ENCODE measurements at places on chromosomes 7 and 10.

DNA sequence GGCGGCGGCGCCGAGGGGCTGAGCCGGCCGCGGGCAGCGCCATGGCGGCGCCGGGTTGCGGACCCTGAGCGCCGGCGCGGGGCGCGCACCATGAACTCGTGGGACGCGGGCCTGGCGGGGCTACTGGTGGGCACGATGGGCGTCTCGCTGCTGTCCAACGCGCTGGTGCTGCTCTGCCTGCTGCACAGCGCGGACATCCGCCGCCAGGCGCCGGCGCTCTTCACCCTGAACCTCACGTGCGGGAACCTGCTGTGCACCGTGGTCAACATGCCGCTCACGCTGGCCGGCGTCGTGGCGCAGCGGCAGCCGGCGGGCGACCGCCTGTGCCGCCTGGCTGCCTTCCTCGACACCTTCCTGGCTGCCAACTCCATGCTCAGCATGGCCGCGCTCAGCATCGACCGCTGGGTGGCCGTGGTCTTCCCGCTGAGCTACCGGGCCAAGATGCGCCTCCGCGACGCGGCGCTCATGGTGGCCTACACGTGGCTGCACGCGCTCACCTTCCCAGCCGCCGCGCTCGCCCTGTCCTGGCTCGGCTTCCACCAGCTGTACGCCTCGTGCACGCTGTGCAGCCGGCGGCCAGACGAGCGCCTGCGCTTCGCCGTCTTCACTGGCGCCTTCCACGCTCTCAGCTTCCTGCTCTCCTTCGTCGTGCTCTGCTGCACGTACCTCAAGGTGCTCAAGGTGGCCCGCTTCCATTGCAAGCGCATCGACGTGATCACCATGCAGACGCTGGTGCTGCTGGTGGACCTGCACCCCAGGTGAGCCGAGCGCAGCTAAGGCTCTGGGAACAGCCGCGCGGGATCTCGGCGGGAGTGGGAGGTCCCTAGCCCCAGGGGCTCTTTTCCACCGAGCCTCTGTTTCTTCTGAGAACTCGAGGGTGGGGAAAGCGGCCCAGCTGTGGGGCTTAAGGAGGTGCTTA lies at the start of gene GPR26:
TSS of gene GPR26 (plus strand) at position 38 of the 919 bp plus-strand sequence. CDS start at position 91, 53 bp downstream.
- no peak for DNase-seq

GRCh38 chr10:77041636-77042258 lies 595.9 kb downstream of the KCNMA1 start:
- no peak for DNase-seq

DNA sequence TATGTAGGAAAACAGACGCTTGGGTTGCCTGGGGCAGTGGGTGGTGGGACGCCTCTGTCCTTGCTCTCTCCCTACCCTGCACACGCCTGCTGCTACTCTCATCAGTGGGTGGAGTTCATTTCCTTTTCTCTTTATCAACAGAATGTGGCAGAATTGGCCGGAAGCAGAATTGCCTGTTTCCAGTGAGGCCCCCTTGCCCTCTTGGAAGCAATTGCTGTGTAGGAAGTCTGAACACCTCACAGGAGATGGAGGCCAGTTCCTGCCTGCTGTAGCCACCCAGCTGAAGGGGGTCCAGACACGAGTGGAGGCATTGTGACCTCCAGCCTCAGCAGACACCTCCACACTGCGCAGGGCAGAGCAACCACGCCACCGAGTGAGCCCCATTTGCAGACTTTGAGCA lies 331.6 kb upstream of the ZNF32 start:
- no peak for DNase-seq

DNA sequence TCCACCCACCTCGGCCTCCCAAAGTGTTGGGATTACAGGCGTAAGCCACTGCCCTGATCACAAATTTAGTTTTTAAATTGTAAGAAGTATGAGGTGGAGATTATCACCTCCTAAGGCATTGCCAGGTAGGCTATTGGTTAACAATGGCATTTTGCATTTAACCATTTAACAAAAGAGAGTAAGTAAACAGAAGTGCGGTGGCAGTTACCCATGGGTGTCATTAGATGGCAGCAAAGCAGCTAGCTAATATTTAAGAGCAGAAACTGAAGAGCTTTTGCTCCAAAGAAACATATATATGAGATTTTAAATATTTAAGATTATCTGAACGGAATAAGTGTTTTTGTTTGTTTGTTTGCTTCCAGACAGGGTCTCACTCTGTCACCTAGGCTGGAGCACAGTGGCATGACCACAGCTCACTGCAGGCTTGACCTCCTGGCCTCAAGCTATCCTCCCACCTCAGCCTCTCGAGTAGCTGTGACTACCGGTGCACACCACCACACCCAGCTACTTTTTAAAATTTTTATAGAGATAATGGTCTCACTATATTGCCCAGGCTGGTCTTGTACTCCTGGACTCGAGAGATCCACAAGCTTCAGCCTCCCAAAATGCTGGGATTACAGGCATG lies 325.5 kb upstream of the C7orf33 start:
- no peak for DNase-seq

- no peak for DNase-seq
Observed at GRCh38 chr7:81267508-81267907, 348.7 kb upstream of the SEMA3C start.

GRCh38 chr10:74828946-74829345 lies 2.5 kb downstream of the KAT6B start:
- DNase-seq, result no peak

DNA sequence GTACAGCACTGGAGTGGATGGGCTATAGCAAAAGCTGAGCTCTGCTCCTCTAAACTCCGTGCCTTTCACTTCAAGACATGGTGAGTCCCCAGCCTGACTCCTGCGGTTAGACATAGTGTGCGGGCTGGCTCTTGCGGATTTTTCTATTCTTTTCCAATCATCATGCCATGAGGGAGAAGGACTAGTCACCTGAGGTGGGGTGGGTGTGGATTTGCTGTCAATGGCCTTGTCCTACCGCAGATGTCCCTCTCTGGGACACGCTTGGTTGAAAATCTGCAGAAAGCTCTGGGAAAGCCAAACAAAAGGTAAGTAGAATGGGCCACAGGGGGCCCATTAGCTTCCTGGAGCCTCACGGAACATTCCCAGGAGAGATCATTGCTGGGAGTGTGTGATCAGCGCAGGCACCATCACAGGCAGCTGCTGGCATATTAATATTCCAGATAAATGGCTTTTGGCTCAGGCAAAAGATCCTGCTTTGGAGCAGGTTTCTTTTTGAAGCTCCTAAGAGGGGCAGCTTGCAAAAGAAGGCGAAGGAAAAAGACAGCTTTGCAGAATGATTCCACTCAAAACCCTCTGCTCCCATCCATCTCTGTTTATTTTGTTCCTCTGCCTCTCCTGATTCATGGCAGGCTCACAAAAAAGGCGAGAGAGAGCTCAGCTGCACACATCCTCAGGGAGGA lies 509.0 kb upstream of the ZMIZ1 start:
- no peak for DNase-seq

DNA sequence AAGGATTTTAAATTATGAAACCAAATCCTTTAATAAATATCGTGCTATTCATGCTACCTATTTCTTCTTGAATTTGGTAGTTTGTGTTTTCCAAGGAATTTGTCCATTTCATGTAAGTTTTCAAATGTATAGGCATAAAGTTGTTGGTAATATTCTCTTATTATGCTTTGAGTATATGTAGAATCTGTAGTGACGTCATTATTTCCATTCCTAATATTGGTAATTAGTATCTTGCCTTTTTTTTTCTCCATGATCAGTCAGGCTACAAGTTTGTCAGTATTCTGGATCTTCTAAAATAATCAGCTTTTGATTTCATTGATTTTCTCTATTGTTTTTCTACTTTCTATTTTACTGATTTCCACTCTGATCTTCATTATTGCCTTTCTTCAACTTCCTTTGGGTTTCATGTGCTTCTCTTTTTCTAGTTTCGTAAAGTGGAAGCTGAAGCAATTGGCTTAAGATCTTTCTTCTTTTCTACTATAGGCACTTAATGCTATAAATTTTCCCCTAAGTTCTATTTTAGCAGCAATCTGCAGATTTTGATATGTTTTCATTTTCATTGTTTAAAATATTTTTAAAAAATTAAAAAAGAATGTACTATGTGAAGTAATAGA lies 156.5 kb upstream of the HDAC9 start:
- DNase-seq, result no peak

DNA sequence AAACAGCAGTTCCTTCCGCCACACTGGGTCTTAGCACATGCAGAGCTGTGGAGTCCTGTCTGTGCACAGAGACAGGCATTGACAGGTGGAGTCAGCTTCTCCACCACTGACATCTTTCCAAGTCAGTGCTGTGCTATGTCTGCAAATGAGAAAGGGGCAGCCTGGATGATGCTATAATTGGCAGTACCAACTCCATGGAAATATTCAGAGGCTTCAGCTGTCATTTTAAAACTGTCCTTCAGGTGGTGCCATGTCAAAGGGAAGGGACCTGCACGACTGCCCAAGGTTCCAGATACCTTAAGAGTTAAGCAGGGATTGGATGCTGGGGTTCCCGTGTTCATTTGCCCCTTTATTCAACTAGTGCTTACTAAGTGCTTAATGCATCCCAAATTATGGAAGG lies 258.0 kb upstream of the PRKCQ start:
- DNase-seq, result no peak
